ENCODE measurements at places on chromosomes 6 and 20.

DNA sequence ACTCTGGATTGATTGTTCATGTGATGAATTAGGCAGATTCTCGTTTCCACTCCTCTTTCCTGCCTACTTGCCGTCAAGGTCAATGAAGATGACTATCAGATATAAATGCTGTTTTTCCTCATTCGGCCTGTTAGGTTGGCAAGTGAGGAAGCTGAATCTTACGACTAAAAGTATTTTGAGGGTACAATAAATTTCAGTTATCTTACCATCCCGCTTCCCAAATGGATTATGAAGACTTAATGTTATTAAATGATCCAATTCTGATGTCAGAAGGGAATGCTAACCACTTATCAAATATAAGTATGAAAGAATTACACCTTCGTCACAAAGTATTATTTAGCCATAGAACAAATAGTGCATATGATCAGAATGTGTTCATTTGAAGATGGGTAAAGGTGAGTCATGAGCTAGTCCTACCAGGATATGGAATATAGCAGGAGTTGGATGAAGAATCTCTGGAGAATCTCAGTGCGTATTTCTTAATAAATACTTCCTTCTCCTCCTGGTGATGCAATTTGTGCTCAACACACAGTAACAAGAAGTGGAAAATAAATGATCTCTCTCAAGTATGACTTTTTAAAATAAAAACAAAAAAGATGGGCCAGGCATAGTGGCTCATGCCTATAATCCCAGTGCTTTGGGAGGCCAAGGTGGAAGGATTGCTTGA is 4.6 kb downstream of the GPLD1 start:
- no peak for DNase-seq

- DNase-seq: no peak
These were observed 1.2 kb downstream of the REV3L start for GRCh38 chr6:111481836-111482187.

DNA sequence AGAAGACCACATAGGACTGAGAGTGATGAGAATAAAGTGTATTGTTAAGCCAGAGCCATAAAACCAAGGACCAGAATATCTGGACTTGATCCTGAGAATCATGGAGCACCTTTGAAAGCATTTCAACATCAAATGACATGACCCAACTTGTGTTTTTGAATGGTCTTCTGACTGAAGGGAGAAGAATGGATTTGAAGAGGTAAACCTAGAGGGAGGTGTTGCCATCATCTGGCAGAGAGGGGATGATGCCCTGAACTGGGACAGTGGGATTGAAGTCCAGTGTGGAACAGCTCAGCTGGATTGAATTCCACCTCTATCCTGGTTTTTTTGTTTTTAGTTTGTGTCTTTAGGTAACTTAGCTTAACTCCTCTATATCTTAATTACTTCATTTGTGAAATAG is 570.0 kb downstream of the TBC1D32 start:
- DNase-seq: no peak

DNA sequence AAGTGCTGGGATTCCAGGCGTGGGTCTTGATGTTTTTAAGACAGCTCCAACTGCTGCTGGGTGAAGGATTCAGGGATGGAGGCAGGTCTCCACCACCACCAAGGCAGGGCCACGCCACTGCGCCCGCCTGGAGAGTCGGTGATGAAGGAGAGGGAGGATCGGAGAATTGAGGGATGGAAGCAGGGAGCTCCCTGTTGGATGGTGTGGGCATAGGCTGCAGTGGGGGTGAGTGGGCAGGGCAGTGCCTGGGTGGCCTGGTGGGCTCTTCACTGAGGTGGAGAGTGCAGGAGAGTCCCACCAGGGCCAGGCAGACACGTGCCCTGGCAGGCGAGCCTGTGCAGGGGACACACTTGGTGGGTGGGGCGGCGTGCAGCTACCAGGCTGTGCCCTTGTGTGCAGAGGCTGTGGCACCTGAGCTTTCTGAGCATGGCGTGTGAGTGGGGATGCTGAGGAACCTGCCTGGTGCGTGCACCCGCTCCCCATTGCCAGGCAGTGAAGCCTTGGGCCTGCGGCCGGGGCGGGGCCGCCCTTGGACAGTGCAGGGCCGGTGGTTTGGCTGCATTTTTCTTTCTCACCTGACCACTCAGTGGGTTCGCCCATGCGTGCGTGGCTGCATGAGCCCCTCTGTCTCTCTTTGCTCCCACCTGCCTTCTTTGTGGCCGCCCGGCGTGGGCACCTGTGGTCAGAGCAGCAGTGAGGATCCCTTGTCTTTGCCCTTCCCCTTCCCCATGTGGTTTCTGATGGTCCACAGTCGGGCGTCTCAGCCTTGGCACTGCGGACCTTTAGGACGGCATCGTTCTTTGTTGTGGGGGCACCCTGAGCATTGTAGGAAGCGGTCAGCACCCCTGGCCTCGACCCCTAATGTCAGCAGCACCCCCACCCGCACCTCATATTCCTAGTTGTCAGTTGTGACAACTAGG is 11.3 kb downstream of the RBM38 start:
- DNase-seq: no peak

GRCh38 chr6:168956884-168957730 is 296.5 kb downstream of the THBS2 start:
- DNase-seq: no peak

DNA sequence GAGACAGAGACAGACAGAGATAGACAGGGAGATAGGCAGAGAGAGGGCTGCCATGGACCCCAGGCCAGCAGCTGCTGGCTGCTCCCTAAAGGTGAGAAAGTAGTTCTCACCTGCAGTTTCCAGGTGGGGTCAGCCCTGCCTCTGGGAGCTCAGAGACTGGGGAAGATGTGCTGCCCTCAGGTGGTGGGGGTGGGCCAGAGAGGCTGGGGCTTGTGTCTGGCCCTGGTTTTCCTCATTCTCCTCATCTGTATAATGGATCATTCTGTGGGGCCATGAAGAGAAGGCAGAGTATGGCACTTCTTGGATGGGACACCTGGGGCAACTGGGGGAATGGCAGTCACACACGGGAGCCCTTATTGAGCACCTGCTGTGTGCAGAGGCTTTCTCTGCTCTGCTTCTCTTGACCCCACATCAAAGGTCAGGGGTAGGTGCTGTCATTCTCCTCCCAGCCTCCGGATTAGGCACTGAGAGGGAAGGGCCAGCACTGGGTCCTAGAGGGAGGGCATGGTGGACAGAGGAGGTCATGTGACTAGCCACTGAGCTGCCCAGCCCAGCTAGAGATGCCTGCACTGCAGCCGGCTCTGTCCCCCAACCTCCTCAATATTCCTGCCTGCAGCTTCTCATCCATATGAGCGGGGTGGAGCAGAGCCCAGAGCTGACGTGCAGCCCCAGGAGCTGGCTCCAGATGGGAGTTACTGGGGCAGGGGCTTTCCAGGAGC is 4.1 kb downstream of the ANGPT4 start:
- DNase-seq: no peak

DNA sequence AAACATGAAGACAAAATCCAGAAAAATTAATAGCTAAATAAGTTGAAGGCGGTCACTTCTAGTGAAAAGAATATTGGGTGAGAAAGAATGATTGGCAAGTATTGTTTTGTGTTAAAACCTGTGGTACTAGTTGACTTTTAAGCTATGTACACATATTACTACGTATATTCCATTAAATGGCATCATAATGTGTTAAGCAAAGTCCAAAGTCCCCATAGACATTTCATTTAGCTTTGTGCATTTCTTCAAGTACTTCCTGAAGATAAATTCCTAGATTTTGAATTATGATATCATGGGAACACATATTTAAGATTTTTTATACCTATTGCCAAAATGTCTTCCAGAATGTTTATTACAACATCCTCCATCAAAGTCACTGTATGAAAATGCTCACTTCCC is 272.7 kb upstream of the IRAK1BP1 start:
- DNase-seq: no peak

- DNase-seq: no peak
These were observed 59.6 kb downstream of the ZNF831 start for GRCh38 chr20:59223182-59223601.

DNA sequence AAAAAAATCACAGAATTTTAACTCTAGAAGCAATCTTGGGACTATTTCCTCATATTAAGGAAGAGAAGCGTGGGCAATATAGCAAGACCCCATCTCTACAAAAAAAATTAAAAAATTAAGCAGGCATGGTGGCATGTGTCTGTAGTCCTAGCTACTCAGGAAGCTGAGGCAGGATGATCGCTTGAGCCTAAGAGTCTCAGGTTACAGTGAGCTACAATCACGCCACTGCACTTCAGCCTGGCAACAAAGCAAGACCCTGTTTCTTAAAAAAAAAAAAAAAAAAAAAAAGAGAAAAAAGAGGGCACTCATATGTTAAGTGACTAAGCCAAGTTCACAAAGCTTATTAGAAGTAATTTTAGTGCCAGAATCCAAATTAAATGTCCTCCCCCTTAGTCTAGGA is 100.8 kb downstream of the SESN1 start:
- no peak for DNase-seq

- no peak for DNase-seq
These were observed 9.1 kb downstream of the CST5 start for GRCh38 chr20:23870461-23870860.

- DNase-seq: no peak
These were observed 501.3 kb upstream of the SULF2 start for GRCh38 chr20:48286601-48287000.

- no peak for DNase-seq
These were observed 7.9 kb downstream of the RREB1 start for GRCh38 chr6:7115543-7116231.

DNA sequence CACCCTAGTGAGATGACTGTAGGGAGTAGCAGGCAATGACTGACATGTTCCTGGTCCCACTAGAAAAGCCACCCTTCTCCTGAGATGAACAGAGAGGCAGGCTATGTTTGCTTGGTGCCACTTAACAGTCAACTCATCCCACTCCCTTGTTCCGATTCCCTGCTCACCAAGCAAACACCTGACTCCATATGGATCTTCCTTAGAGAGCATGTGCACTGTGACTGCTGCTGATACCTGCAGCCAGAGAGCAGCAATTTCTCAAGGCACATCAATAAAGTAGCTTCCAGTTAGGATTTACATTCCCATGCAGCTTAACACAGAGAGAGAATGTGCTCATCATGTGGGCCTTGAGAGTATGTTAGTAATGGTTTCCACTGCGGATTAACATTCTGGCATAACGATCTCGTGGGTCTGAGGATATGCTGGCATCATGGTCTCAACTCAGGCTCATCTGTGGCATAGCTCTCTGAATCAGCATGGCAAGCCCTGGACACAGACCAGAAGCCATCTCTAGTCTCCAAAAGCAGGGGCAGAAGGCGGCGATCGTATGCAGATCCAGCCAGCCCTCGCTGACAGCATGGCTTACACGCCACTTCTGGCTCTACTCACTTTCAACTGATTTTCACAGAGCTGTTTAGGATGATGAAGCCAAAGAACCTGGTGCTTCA is 43.9 kb downstream of the ATXN1 start:
- no peak for DNase-seq

GRCh38 chr6:148027201-148027600 is 315.4 kb upstream of the SASH1 start:
- no peak for DNase-seq

GRCh38 chr20:4944518-4945313 is 56.6 kb downstream of the SLC23A2 start:
- DNase-seq: no peak

- DNase-seq: peak; percentile 17
These were observed 304.9 kb downstream of the CDH26 start for GRCh38 chr20:60262967-60263603.

GRCh38 chr20:44646641-44647274 is 4.7 kb downstream of the ADA start:
- DNase-seq: no peak

DNA sequence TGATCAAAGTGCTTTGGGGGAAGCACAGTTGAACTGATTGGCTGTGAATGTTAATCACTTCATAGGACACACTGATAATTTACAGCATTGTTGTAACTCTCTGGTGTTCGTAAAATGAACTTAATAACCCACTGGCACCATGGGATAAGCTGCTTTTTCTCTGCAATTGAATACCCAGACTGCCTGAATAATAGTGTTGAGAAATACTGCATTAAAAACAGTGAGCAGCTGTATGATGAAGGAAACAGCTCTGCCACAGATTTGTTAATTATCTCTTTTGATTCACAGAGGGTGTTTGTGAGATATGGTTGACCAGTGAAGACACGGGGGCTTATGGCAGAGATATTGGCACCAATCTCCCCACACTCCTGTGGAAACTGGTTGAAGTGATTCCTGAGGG is 420.9 kb downstream of the CDKAL1 start:
- DNase-seq: no peak

DNA sequence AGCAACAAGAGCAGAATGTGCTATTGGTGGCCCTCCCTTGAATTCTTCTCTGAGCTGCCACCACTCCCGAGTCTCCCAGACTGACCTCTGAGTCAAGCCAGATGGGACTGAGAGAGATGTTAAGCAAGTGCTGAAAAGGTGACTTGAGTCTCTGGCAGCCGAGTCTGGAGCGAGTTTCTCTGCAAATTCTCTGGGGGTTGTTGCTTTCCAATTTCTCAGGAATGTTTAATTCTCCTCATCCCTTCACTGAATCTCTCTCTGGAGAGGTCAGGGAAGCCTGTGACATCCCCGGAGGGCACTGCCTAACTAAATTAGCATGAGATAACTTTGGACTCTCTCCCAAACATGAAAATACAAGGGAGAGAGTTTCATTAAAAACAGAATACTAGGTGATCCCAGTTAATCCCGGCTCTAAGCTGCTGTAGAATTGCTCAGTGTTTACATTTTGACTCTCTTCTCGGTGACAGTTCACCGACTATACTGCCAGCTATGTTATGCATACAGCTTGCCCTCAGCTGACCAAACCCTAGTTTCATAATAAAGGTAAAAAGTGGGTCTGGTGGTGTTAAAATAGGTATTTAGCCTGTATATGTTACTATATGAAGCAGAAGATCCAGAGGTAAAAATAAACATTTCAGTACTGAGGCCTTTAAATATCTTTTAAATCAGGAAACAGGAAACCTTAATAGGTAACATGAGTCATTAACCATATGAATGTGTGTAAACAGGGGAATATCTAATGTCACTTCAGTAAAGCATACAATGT is 157.9 kb downstream of the FOXC1 start:
- DNase-seq: no peak

GRCh38 chr6:43325876-43326275 is 17.2 kb upstream of the CRIP3 start:
- no peak for DNase-seq

GRCh38 chr6:168214586-168215104 is 104.9 kb downstream of the DACT2 start:
- DNase-seq: no peak

- no peak for DNase-seq
These were observed 189.4 kb downstream of the ZFP64 start for GRCh38 chr20:52001999-52002666.

- no peak for DNase-seq
These were observed 5.2 kb upstream of the TP53RK start for GRCh38 chr20:46694484-46694883.

GRCh38 chr6:113306552-113307145 is 550.5 kb upstream of the MARCKS start:
- DNase-seq: peak; percentile 4

DNA sequence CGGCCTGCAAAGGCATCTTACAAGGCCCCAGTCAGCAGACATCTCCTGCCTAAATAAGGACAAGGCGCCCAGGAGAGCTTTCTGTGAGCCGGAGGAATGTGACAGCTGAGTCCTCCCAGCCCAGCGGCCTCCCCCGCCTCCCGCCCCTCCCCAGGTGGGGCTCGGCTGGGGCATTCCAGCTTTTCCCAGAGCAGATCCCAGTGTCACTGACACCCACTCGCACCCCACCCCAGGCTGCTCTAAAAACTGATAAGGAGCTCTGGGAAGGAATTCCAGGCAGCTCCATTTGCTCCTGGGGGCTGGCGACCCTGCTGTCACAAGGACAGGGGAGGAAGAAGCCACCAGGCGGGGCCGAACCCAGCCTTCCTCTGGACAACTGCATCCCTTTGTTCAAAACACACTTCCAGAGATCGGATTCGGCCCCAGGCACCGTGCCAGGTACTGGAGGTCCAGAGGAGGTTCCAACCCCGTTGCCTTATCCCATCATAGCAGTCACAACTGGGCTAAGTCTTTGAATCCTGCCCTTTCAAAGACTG is 49.7 kb downstream of the JPH2 start:
- no peak for DNase-seq

Data from stimulated activated CD4-positive, alpha-beta T cell treated with anti-CD3 and anti-CD28 coated beads, Interleukin-1b, Interleukin-23, amount 100 ng/mL, for 1 hour (primary cell).